ENCODE measurements at places on chromosomes 12 and 14.
A peak's percentile ranks its signal among the peaks of the same experiment; 100 is the strongest.

DNA sequence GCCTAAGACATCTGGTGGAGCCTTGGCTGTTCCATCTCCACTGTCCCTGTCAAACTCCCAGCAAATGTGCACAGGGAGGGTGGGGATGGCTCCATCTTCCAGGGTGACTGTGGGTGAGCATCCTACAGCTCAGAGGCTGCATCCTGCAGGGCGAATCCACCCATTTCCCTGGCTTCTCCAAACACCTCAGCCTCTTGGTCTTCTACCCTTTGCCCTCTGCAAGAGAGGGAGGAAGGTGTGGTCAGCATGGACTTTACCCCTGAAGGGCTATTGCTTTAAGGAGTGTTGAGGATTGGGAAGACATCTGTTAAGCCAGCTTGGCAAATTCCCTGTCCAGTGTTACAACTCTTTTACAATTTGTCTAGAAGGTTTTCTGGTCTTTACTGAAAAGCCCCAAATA lies 23.1 kb upstream of the DGLUCY start:
- no peak for DNase-seq

DNA sequence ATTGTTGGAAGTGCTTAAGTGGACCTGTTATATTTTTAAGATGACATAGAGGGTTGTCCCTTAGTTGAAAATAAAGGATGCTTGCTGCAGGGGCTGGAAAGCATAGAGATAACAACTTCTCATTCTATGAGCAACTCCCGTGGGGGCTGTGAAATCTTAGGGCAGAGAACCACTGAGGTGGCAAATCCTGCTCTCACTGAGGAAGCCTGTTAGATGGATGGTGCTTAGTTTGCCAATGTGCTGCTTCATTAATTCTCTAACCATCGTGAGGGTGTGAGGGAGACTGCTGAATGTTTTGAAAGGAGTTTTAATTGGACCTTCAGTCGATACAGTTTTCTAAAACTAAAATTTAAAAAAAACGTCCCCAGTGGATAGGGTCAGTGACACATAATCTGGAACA lies 46.5 kb downstream of the PTPRO start:
- DNase-seq: no peak

GRCh38 chr14:82621881-82622450 lies 1088.3 kb upstream of the SEL1L start:
- DNase-seq: no peak

DNA sequence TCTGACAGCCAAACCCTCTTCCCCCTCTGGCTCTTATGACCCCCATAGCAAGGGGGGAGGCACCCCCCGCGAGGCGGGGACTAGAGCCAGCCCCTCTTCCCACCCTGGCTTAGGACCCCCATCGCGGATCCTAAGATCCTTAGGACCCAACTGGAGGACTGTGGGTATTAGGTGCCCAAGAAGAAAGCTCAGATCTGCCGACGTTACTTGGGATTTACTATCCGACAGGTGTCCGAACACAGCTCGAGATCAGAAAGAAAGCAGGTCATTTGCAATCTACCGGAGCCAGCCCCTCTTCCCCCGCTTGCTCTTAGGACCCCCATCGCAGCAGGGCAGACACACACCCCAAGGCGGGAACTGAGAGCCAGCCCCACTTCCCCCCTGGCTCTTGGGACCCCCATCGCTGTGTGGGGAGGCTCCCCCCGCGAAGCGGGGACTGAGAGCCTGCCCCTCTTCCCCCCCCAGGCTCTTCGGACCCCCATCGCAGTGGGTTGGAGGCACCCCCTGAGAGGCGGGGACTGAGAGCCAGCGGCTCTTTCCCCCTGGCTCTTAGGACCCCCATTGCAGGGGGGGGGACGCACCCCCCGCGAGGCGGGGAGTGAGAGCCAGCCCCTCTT lies 46.8 kb downstream of the DDX11 start:
- DNase-seq: no peak

DNA sequence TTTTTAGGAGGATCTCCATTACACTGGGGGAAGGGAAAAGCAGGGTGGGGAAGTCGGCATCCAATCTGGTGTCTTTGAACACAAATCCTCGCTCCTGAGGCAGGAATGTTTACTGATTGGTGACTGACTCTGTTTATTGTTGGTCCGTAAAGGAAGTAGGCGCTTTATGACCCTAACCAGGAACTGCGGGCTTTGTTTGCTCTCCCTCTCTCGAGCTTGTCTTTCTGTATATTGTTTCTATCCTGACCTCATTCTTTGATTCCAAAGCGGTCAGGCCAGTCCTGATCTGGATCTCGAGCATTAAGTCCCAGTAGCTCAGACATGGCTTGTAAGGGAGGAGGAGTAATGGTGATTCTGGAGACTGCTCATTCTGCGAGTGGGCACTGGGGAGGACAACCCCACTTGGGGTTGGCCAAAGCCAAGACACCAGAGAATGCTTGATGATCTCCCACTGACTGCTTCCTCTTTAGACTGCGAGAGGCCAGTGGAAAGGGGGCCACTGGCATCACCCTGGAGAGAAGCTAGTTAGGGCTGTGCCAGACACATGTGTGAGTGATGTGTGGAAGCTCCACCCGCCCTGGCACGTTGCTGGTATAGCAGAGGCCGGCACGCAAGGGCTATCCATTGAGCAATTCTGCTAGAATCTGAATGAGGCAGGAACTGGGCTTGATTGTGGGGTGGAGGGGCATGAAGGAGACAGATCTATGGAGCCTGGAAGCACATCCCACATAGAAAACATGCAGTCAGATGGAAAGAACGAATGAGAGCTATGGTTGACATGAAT lies 194.6 kb downstream of the PAX9 start:
- no peak for DNase-seq

DNA sequence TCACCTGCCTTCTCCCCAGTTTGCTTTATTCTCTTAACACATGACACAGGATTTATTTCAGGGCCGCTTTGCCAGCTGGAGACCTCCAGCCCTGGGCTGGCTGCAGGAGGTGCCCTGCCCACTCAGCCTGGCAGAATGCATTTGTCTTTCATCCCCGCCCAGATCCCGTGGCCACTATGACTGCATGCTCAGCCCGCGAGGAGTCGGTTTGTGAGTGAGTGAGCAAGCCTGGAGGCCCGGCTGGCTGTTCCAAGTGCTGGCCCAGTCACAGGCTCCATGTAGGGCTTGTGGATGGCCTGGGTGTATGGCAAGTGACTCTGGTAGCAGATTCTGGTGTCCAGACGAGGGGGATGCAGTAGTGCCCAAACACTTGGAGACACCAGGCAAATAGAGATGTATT lies 2.1 kb downstream of the TDP1 start:
- peak; percentile 3 for DNase-seq

DNA sequence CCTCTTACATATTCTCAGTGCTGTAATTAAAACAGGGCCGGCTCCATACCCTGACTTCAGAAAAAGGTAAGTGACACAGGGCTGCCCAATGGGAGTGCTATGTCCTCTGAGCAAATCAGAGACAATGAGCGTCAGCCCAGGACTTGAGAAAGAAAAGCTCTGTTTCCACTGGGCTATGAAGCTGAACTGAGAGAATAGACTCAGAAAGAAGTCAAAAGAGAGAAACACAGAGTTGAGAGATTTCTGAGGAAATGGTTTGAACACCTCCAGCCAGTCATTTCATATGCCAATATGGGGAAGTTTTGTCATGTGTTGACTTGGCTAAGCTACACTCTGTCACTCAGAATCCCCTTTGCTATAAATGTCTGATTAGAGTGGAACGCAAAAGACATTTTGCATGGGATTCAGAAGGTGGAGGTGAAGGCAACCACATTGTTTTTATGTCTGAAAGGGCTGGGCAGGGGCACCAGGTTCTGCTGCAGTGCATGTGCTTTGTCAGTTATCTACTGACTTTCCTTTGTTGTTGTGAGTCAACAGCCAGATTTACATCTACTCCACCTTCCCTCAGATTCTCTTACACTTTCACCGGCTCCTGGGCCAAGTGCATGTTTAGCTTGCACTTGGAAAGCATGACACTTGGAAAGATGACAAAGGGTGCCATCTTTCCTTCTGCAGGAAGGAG lies 313.3 kb downstream of the DUSP6 start:
- no peak for DNase-seq

GRCh38 chr14:73245480-73246325 lies 8.4 kb downstream of the PAPLN start:
- DNase-seq: no peak

- DNase-seq: no peak
Observed at GRCh38 chr14:100056964-100057795, 8.0 kb upstream of the EVL start.

DNA sequence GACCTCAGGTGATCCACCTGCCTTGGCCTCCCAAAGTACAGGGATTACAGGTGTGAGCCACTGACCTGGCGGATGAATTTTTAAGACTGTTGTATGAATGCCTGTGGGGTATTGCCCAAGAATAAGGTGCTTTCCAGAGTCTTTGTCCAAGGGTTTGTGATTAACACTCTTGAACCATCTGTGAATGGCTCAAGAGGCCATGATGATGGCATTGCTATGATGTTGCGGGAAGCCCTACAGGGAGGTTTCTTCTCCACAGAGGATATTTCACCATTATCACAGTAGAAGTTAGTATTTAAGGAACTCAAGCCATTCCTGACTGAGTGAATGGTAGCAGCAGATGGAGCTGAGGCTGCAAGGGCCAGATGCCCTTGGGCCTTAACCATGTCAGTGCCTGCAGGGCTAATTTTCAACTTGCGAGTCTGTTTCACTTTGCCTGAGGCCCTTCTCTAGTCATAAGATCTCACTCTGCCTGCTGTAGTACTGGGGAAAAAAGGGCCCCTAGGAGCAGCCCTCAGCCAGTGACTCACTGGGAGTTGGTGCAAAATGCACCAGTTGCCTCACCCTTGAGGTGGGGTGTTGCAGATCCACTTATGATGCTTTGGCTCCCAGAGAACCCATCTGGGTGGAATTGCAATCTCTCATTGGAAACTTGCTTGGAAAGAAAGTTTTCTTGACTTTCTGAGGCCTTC lies 108.6 kb upstream of the FLRT2 start:
- no peak for DNase-seq

DNA sequence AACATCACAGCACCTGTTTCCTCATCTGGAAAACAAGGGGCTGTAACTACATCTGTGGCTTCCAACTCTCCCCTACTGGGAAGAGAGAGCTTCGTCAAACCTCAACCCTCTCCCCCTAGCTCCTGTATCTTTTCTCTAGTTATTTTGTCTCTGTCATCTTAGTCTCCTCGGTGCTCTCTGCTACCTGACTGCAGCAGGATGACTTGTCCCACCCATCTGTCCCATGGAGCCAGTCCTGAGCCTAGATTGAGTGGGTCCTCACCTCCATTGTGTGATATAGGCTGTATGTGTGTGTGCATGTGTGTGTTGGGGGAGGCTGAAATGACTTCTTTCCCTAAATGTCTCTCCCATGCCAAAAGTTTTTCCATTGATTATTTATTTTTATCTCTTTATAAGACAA lies 177.3 kb downstream of the EMP1 start:
- DNase-seq: no peak

GRCh38 chr14:61034416-61035120 lies 53.5 kb downstream of the SLC38A6 start:
- no peak for DNase-seq

GRCh38 chr14:81166121-81166520 lies 54.6 kb downstream of the GTF2A1 start:
- DNase-seq: no peak

- no peak for DNase-seq
Observed at GRCh38 chr12:90729736-90730135, 225.2 kb downstream of the CCER1 start.

GRCh38 chr12:69007101-69007854 lies 74.3 kb upstream of the CPM start:
- DNase-seq: no peak

- DNase-seq: no peak
Observed at GRCh38 chr14:93456356-93456755, 25.6 kb downstream of the UNC79 start.

DNA sequence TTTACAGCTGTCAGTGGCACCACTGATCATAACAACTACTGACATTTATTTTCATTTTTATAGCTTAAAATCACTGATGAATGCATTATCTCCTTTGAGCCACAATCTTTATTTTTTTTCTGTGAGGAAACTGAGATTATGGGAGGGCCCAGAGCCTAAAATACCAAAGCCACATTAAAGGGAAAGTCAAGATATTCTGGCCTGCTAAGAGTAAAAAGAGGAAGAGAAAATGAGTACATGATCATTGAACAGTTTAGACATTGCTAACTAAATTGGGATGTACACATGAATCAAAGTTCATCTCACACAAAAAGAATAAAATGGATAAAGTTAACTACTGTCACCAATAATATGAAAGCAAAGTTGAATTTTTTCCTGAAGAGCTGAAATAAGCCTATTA lies 170.5 kb upstream of the GARIN2 start:
- no peak for DNase-seq

- DNase-seq: no peak
Observed at GRCh38 chr14:58617619-58618018, 20.1 kb upstream of the DACT1 start.

DNA sequence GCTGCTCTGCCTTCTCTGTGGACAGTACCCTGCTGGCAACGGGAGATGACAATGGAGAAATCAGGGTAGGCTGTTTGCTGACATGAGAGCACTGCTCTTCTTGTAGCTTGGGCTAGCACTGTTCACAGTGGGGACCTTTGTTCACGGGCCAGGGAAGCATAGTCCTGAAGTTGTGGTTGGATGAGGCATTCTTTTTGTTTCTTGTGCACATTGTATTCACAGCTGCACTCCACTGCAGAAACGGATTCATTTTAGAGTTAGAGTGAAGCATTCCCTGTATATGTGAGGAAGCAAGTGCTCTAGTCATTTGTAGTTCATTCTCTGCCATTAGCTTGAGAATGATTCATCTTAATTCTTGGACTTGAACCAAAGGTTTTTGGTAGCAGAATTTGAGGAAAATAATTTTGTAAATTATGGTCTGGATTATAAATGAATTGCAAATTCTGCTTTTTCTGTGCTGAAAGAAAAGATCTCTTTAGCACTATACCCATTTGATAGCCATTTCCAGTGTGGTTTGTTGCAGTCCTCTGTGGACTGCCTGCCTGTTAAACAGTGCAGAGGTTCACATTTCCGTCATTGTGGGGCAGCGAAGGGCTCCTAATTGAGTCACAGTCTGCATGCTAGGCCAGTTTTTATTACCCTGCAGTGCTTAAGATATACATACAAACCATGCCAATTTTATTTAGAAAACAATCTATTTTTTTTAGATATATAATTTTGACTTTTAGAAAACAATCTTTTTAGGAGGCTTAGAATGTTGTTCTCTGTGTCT lies 80.6 kb downstream of the APAF1 start:
- peak; percentile 64 for DNase-seq

DNA sequence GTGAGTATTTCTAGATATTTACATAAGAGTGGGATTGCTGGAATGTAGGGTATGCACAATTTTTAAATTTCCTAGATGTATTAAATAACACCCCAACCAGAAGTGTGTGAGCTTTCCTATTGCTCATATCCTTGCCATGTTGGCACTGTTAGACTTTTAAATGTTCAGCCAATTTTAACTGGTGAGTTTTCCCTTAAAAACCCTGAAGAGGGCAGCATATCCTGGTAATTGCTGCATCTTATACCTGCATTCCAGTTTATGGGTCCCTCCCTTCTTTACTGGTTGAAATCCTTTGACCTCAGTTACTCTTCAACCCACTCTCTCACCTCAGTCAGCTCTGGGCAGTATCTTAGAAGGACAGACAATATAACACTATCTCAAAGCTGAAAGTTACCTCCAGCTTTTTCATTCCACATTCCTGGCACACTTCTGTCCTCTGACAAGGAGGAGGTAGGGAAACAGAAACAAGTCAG lies 270.6 kb downstream of the PAWR start:
- DNase-seq: no peak
